ENCODE measurements at places on chromosomes 6 and 20.
A peak's percentile ranks its signal among the peaks of the same experiment; 100 is the strongest.

DNA sequence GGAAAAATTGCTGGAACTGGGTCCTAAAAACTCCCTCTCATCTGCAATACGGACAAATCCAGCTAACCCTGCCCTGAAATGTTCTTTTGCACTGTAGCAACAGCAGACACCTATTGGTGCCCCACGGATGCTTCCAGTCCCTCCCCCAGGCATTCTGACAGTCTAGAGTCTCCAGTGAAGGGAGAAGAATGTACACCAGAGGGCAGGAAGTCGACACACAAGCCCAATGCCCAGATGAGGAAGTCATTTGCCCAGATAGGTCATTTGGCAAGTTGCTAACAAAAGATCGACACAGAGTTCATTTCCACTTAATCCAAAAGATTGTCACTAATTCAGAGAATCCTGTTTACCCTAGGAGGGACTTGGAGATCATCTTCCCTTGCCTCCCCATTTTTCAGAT lies 293.0 kb upstream of the PRDM1 start:
- DNase-seq, result peak; percentile 50

- DNase-seq, result no peak
Observed at GRCh38 chr6:120357447-120357846, 976.8 kb downstream of the TBC1D32 start.

DNA sequence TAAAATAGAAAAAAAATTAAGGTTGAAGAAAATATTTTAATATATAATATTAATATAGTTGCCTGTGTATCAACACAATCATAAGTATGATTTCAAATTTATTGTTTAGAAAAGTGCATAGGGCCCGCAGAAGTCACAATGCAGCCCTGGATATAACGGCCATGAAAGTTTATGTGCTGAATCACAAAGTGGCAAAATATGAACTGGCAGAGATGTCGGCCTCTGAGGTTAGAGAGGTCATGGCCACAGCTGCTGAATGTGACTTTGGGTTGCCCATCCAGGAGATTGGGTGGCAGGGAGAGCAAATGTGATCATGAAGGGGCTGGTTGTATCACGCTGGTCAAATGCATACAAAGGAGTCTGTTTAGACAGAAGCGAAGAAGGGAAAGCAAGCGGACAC lies 35.7 kb downstream of the COL11A2 start:
- no peak for DNase-seq

- DNase-seq, result peak; percentile 88
Observed at GRCh38 chr20:58219342-58219700, 9.1 kb downstream of the ANKRD60 start.

- peak; percentile 91 for DNase-seq
Observed at GRCh38 chr20:44728801-44729443, 13.8 kb downstream of the CCN5 start.

- DNase-seq, result no peak
Observed at GRCh38 chr6:46056906-46057529, 41.4 kb upstream of the CLIC5 start.

DNA sequence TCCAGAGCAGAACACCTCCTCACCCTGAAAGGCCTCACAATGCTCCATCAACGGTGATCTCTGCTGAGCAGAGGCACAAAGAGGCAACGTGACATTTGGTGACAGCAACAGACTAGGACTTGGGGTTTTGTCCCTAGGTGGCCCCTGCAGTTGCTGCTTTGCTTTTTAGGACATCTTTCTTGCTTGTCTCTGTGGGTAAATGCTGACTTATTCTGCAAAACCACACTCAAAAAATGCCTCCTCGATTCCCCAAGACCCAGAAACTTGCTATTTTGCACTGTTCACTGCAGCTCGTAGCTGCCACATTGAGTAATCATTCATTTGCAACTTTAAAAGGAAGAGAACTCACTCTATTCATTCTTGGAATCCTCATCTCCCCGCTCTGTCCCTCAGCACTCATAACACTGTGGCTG lies 209.9 kb downstream of the LY86 start:
- no peak for DNase-seq

DNA sequence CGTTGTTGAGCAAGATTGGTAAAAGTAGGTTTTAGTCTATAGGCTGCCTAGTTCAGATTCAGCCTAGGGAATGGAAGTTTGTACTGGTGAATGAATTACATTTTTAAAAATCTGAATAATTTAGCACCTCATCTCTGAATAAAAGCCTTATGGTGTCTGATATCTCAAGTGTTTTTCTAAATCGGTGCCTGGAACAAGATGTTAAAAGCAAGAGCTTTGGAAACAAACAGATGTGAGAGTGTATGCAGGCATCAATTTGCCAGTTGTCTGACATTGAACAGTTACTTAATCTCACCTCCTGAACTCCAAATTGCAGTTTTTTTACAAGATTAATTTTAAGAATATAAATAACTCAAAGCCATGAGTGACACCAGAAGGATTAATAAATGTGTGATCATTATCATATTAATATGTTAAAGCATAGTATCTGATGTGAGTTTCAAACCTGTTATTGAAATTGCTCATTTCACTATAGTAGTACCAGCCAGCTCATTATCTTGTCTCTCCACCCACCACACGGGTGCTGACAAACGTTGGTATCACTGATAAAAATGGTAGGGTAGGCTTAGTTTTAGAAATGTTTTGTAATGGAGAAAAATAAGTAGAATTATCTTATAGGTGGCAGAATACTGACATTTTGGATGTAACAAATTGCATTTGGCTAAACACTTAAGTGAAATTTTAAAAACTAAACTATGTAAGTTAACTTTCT lies 157.3 kb downstream of the FAM83B start:
- no peak for DNase-seq

DNA sequence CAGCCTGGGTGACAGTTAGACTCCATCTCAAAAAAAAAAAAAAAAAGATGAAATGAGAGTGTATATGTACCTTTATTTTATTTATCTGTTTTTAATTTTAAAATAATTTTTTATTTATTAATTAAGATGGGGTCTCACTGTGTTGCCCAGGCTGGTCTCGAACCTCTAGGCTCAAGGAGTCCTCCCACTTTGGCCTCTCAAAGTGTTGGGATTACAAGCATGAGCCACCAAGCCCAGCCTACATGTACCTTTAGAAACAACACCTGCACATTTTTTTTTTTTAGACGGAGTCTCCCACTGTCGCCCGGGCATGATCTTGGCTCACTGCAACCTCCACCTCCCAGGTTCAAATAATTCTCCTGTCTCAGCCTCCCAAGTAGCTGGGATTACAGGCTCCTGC lies 12.1 kb upstream of the PARD6B start:
- no peak for DNase-seq

DNA sequence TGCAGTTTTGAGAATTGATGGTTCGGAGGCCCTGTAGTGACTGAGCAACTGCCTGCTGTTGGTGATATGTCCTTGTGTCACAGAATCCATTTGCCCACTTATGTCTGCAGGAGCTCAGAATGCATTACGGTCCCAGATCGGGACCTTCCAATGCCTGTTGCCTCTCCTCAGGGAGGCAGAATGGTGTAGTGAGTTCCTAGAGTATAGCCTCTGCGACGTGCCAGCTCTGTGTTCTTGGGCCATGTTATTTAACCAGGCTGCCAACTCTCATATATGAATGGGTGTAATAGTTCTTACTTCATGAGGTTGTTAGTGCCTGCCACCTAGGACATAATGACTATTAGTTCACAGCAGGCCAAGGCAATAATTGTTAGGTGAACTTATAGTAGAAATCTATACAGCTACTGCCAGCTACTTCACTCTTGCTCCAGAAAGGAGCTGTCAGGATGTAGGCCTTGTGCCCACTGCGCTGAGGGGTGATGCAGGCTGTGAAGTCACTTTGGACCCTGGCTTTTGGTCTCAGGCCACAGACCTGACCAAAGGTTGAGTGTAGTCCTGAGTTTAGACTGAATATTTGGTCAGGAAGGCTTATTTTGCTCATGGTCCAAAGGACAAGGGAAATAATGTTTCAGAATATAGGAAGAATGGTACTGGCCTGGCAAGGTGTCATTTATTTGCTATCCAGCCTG lies 82.1 kb downstream of the ASXL1 start:
- no peak for DNase-seq

DNA sequence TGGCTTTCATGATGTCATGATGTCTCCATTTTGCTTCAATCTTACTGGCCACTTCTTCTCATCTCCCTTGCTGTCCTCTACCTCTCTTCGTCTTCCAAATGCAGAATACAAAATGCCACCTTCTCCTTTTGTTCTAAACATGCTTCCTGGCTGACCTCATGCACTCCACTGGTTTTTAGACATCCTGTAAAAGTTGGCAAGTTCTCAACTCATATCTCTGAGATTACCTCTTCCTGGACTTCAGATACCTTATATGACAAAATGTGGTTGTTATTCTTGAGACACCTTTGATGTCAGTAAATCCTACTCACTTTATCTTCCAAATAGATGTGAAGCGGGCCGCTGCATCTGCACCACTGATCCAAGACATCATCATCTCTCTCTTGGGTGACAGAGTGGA lies 212.7 kb upstream of the FOXA2 start:
- peak; percentile 2 for DNase-seq

DNA sequence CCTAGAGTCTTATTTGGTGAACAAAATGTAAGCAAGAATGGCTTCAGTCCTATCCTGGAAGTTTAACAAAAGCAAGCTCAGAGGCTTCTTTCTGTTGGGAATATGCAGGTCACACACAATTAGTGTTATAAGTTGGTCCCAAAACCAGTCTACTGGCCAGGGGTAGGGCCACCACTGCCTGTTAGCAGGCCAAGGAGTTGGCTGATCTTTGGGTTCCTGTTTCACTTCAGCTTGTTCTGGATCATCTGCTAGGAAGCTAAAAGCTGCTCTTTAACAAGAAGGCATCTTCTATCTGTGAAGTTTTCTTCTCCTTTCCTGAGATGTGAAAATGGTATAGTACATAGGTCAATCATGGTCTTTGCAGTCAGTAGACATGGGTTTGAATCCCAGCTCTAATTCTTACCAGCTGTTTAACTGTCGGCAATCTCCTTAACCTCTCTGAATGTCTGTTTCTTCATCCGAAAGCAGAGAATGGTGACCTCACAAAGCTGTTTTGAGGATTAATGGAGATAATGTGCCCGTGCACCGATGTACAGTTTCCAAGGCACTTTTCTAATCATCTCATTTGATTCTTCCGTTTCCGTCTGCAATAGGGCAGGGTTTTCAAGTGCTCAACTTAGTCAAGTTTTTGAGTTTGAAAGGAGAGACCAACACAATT lies 271.2 kb upstream of the TAB2 start:
- no peak for DNase-seq

- no peak for DNase-seq
Observed at GRCh38 chr6:139114746-139115145, 20.1 kb upstream of the HECA start.

DNA sequence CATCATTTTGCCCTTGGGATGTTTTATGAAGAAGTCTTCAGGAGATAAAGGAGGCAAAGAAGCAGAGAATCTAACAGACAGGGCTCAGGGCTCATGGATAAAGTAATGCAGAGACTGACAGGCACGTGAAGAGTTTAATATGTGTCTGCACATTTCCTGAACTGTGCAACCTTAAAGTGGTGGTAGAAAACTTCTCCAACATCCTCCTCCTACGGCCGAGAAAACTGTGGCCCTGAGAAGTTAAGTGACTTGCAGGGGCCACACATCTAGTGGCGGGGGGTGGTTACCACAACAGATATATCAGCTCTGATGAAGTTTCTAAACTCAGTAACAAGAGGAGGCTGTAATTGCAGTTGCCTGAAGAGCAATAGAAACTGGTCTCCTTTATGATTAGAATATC lies 61.0 kb downstream of the SOBP start:
- no peak for DNase-seq

DNA sequence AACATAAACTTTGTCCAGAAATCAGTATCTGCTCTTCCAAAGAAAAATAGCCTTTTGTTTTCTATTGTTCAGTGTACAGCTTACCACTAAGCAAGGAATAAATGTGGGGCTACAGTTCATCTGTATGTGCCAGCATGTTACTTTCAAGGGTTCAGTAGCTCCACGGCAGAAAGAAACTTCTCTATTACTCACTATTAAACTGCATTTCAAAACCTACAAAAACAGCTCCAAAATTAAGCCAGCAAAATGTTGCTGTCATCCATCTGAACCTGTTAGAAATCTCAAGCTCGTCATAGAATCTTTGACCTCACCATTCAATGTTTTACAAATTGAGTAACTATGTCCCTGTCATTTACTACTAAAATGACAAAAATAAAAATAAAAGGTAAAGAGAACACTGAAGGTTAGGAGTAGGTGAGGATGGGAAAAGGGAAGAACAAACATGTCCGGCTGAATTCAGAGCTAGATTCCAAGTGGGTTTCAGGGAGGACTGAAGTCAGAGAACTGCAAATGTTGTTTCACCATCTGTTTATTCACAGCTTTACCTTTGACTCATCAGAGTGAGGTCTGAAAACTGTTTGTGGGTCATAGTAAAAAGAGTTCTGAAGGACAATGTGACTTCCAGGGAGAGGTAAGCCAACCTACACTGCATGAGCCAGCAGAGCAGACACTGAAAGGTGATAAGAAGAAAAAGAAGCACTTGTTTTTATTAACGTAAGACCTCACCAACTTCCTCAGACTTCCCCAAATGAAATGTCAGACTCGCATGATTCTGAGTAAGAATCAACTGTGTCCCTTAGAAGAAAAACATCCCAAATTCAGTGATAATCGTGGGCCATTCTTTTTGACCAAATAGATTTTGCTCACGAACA lies 62.0 kb downstream of the ATXN1 start:
- peak; percentile 62 for DNase-seq

DNA sequence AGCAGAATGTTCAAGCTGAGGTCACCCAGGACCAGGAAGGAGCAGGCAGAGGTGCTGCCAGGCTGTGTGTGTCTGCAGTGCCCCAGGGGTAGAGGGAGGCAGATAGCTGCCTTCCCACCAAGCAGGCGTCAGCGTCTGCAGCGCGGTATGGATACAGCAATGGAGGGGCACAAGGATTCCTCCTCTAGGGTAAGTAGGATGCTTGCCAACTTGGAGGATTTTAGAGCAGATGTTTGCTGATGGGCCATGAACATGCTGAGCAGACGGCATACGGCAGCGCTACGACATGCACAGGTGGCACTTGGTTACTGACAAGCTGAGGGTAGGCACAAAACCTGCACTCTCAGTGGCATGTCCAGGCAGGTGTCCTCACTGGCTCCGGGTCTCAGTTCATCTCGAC lies 48.1 kb downstream of the PSMG4 start:
- DNase-seq, result no peak

DNA sequence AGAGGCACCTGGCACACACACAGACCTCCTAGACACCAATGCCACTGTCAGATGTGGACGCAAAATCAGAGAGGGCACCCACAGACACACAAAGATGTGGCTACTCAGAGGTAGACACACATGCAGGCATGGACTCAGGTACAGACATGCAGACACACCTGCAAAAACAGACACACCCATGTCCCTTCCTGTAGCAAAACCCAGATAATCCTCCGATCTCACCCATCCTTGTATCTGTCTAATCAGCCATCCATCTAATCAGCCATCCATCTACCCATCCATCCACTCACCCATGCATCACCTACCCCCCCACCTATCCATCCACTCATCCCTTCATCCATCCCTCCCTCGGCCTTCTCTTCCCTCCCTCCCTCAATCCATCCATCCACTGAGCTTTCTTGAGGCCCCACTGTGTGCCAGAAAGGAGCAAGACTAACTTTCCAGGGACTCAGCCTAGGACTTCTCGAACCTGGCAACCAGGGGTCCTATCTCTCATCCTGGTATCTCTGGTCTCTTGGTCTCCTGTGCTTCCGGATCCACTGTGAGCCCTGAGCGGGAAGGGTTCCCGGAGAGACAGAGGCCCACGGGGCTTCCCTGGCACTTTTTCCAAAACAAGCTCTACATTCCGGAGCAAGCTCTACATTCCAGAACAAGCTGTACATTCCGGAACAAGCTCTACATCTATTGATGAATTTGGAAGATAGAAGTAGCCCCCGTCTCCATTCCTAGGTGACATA lies 1.1 kb upstream of the TGM2 start:
- DNase-seq, result no peak

Measured in ELR (cell line).